Progenitor cell of endocrine pancreas (in vitro differentiated cells): ENCODE measurements at places on chromosomes 2 and 18. TPM values are rescaled to one million over a fixed set of nuclear protein-coding genes. Genes with fewer than 3 reads are reported as not detected.

The TNFRSF11A gene
- 0.43 and 0.64 TPM in 2 replicates for total RNA-seq

The NAT8 gene
- total RNA-seq = not detected in 2 replicates

The ILKAP gene
- 50.3 and 56.3 TPM in 2 replicates for total RNA-seq

The RHOB gene
- total RNA-seq = 140 and 148 TPM in 2 replicates

The POTEE gene
- 3.3 and 4.7 TPM in 2 replicates for total RNA-seq
